ENCODE measurements at places on chromosomes 6 and 20.

- no peak for DNase-seq
Measured at GRCh38 chr6:36731622-36732310, 34.1 kb downstream of the RAB44 start.

GRCh38 chr6:11613336-11613735, 75.8 kb downstream of the TMEM170B start:
- DNase-seq, result no peak

DNA sequence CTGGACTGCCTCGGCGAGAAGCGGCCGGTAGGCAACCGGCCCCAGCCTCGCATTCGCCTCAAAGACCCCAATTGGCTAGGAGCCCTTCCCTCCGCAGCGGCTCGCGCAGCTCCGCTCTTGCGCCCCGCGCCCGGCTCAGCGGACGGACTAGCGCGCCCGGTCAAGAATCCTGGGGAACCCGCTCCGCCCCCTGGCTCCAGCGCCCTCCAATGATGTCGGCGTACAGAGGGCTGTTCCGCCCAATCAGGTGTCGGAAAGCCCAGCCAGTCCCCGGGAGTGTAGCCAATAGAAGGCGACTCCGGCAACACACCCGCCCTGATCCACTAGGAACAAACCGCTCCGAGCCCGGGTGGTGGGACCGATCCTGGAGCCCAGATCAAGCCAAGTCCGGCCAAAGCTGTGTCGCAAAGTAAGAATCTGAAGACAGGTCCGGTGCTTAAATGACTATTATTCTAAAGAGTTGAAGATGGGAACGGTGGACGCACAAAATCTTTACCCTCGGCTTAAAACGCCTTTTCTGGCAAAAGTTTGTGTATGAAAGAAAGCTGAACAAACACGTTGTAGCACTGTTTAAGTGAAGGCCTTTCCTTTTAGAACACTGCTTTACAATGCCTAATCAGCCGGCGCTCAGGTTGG, 132.2 kb downstream of the OGFRL1 start:
- DNase-seq, result peak; percentile 95

DNA sequence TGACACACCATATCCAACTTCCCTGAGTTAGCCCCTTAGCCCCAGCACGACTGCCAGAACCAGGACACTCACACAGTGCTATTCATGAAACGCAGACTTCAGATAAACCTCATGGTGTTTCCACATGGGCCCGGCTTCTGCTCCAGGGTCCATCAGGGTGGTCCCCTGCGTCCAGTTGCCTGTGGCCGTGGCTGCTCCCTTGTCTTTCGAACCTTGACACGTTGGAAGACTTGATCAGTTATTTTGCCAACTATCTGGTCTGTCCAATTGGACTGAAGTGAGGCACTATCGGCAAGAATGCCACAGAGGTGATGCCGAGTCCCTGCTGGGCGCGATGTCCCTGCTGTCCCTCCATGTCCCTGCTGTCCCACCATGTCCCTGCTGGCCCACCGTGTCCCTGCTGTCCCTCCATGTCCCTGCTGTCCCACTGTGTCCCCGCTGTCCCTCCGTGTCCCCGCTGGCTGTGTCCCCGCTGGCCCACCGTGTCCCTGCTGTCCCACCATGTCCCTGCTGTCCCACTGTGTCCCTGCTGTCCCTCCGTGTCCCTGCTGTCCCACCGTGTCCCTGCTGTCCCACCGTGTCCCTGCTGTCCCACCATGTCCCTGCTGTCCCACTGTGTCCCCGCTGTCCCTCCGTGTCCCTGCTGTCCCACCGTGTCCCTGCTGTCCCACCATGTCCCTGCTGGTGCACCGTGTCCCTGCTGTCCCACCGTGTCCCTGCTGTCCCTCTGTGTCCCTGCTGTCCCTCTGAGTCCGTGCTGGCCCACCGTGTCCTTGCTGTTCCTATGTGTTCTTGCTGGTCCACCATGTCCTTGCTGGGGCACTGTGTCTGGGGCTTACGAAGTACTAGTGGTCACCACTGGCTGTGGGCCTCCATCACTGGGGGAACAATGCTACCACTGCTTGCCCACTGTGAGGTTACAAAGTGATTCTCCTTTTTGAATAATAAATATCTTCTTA, 251.4 kb downstream of the DLL1 start:
- DNase-seq, result no peak

DNA sequence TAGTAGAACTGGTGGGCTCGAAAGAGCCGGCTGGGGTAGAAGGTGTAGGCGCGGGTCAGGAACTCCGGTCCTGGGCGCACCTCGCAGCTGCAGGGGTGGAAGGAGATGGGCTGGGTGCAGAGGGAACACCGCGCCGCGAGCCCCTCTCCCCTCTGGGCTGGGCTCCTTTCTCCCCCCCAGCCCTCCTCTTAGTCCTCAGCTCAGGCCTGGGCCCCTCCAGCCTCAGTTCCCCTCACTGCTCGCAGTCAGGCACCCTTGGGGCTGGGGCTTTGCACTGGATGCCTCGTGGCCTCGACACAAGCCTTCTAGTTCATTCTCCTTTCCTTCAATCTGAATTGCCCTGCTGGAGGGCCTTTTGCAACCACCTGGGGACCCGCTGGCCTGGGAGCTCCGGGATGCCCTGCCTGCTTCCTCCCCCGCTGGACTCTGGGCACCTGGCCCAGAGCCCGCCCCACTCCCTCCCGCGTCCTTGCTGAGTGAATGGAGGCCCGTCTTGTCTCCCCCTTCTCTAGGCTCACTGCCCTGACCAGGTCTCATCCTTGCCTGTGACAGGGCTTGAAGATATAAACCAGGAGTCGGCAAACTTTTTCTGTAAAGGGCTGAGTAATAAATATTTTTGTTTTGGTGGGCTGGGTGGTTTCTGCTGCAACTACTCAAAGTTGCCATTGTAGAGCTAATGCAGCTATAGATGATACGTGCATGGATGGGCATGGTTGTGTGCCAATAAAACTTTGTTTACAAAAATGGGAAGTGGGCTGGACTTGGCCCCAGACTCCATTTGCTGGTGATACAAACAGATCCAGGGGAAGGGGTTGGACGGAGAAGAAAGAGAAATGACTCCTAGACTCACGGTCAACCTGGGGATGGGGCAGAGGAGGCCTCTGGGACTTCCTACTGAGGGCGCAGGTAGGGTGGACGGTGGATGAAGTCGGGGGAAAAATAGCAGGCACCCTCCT, 47.3 kb downstream of the APCDD1L start:
- no peak for DNase-seq

- no peak for DNase-seq
Measured at GRCh38 chr6:161199850-161200249, 74.0 kb downstream of the AGPAT4 start.

- no peak for DNase-seq
Measured at GRCh38 chr6:144006736-144007477, 1.2 kb downstream of the PLAGL1 start.
